ENCODE measurements at places on chromosomes 2 and 18.

- DNase-seq: no peak
Measured at GRCh38 chr2:229376866-229377265, 105.8 kb upstream of the PID1 start.

DNA sequence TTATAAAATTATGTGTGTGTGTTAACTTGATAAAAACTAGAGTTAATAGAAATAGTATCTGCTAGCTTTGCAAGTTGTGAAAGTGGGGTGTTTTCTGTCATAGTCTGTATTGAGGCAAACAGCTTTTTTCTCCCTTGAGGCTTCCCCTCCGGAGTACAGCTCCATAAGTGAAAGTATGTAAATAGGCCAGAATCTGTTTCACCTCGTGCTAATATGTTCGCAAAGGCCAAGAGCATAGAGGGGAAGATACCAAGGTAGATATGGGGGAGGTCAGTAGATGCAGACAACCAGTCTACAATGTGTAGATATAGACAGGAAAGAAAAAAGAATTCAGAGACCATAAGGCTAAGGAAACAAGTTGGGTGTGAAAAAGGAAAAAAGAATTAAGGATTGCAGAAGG is 72.9 kb downstream of the PTRHD1 start:
- DNase-seq: no peak

- DNase-seq: no peak
Measured at GRCh38 chr18:75496151-75496550, 68.6 kb upstream of the SMIM21 start.

- DNase-seq: no peak
Measured at GRCh38 chr2:17915811-17916518, 37.5 kb downstream of the KCNS3 start.

DNA sequence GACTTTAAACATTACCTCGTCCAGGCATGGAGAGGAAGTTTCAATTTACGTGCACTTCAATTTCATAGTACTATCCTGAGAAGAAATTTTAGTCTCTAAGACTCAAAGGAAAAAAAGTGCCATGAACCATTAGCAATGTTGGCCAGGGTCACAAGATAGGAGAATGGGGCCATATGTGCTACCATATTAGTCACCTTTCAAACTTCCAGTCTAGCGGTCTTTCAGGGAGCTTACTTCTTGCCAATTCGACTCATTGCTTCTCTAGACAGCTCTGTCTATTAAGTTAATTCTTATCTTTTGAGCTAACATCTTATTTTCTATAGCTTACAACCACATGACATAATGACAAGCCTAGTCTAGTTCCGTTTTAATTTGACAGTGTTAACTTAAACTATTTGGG is 129.1 kb downstream of the ANKRD44 start:
- DNase-seq: no peak

DNA sequence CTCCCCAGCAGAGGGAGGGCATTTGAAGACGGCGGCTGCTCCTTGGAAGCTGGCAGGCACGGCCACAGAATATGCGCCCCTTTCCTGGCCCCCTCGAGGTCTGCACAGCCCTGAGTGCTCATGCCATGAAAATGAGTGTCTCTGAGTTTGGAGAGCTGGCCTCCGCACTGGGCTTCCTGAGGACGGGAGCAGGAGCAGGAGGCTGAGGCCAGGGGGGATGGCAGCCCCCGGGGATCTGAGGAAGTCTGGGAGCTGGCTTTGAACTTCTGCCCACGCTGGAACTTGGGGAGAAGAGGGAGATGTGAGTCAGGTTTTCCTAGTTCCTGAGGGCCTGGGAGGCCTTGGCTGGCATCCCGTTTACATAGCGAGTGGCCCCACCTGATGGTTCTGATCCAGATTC is 47.0 kb downstream of the RRM2 start:
- no peak for DNase-seq

DNA sequence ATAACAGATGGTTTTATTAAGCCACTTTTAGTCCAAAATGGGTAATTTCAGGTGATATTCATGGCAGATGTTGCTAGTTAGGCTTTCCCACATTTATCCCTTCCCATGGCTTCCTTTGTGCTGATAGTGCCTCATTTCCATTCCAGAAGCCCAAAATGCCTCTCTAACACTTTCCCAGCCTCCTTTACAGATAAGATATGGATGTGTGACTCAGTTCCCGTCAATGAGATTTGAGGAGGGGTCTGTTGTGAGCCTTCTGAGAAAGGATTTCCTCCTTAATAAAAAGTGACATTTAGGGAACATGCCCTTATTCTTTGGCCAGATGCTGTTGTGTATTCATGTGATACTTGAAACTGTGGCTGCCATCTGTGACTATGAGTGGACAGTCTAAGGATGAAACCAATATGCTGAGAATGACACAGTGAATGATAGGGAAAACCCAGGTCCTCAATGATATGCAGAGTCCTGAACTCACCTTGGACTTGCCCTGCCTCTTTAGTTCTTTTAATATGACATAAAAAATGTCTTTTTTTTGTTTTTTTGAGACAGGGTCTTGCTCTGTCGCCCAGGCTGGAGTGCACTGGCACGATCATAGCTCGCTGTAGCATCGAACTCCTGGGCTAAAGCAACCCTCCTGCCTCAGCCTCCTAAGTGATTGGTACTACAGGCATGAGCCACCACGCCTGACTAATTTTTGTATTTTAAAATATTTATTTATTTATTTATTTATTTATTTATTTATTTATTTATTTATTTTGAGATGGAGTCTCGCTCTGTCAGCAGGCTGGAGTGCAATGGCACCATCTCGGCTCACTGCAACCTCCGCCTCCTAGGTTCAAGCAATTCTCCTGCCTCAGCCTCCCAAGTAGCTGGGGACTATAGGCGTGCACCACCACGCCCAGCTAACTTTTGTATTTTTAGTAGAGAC is 5.8 kb upstream of the ACSL3 start:
- DNase-seq: no peak

DNA sequence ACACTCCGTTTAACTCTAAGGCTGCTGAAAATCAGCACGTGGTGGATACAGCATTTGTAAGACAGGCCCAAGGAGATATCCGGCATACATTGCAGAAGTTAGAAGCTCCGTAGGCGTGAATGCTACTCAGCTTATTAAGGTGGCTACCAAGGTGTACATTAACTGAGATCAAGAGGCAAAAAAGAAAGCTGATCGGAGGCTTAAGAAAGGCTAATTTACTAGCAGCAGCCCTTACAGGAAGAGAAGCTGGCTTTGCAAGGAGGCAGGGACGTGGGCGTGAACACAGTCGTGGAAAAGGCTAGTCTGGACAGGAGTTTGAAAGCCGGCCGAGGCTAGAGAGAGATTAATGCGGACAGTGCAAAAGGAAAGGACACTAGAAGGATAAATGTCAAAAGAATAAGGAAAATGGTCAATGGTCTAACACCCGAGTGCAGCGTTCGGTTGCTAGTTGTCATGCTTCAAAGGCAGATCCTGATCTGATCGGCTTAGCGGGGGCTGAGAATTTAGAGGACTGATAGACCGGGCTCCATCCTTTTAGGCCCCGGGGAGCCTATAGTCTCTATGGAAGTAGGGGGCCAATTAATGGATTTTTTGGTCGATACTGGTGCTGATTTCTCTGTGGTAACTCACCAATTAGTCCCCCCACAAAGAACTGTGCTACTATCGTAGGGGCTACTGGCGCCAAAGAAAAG is 45.6 kb upstream of the SELENOI start:
- DNase-seq: no peak

DNA sequence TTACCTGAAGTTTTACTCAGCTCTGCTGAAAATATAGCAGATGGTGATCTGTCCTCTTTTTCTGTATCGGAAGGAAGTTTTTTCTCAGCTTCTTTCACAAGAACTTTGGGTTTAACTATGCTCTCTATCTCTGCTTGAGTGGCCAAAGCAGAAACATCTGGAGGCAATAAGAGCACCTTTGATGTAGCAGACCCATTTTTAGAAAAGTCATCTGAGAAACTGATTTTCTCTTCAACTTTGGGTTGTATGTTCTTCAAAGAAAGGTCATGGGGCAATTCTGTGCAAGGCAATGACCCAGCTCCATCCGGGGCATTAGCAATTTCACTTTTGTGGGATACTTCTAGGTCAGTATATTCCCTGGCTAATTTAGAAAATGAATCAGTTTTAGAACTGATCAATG is 25.2 kb downstream of the RTN4 start:
- no peak for DNase-seq

DNA sequence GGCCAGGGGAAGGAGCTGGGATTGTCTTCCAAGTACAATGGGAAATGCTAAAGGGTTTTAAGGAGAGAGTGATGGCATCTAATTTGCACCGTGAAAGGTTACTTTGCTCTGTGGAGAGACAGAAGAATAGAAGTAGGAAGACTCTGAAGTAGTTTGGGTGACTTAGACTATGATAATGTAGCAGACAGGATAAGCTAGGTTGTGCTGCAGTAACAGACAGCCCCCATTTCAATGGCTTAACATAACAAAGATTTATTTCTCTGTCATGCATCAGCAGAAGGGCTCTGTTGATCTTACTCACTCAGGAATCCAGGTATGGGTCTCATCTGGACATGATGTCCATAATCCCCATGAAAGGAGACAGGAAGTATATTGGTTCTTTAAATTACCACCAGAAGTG is 26.4 kb downstream of the GNLY start:
- no peak for DNase-seq

DNA sequence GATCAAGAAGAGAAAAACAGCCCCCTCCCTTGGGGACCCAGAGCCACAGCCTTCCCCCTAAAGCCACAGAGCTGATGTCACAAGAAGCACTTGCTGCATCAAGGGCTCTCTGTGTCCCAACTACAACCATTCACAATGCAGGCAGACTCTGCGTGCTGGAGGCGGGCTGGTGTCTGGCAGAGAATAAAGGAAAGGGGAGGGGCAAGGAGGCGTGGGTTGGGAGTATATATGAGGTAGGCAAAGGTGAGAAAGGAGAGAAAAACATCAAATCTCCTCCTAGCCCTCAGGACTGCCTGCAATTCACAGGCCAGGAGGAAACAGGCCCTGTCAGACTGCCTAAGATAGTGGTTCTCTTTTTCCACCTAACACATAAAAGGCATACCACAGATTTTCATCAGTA is 48.8 kb upstream of the IHH start:
- no peak for DNase-seq

GRCh38 chr18:24731981-24732380 is 271.5 kb downstream of the HRH4 start:
- DNase-seq: no peak

- DNase-seq: no peak
Measured at GRCh38 chr2:190862571-190862991, 18.0 kb upstream of the GLS start.

DNA sequence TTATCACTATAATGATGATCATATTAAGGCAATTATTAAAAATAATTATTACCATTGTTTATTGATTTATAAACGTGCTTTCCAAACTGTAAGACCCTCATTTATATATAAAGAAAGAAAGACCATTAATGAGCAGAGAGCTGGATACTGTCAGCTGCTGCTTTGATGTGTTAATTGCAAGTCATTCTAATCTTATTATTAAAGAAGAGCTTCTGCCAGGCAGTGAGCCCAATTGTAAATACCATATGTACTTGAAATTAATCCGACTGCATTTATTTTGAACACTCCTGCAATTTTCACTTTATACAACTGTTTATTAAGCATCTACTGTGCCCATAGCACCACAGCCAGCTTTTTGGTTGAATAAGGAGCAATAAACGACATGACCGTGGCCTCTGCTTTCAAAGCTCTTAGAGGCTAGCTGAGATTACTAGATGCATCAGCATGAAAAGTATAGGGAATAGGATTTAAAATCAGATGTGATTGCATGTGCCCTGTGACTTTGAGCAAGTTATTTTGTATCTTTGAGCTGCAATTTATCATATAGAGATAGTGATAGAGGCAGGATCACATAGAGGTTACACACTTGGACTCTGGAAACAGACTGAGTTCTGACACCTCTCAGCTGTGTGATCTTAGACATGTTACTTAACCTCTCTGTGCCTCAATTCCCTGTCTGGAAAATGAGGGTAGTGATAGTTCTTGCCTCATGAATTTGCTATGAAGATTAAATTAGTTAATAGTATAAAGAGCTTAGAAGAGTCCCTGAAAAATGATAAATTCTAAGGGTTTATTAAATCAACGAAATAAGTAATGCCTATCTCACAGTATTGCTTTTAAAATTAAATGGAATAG is 83.4 kb downstream of the MYCN start:
- no peak for DNase-seq

DNA sequence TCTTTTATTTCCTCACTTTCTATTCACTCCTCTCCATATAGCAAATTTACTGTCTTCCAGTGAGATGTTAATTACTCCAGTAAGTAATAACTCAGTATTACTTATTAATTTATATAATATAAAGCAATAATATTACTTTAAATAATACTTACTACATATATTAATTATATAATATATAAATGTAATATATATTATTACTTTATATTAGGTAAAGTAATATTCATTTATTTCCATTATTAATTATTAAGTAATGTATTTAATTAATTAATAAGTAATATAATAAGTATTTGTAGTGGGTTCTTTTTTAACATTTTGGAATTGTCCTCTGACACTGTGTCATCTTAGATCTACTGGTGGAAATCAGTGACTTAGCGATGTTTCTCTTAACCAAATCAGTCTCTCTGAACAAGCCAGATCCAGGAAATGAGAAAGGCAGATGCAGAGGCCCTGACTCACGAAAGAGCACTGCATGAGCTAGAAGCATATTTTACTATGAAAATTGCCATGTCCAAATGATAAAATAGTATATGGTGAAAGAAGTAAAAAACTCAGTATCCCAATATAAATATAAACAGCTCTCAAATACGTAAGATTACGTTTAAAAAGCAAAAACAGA is 115.9 kb downstream of the DSEL start:
- no peak for DNase-seq

DNA sequence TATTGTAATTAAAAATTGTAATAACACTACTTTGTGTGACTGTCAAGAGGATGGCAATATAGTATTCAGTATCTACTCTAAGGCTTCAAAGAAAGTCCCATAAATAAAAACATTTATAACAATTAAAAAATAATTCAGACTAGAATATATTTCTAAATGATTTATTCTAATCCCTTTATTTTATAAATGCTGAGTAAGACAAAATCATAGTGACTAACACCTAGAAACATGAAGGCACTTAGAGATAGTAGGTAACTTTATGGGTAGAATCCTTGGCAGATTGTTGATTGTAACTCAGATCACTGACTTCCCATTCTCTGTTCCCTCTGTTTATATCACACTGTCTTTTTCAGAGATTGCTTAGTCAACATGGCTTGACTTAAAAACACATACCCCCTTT is 78.6 kb upstream of the EPB41L5 start:
- DNase-seq: no peak

DNA sequence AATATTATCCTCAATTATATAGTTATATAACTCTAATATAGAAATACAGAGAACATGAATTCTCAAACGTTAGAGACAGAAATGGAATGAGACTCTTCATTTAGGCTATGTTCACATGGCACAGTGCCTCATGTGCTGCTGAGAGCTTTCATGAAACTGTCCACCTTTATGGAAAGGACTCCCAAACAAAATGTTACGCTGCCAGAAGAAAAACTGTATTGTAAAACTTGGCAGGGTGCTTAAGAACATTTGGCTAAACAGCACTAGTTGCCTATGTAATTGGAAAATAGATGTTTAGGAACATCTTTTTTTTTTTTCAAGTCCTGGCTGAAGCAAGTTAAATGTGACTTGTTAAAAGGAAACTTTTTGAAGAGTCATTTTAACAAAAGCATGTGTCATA is 396.0 kb downstream of the ERBB4 start:
- DNase-seq: no peak

- peak; percentile 17 for DNase-seq
Measured at GRCh38 chr2:212892193-212892592, 259.2 kb downstream of the IKZF2 start.

GRCh38 chr2:71894261-71894660 is 253.4 kb downstream of the CYP26B1 start:
- no peak for DNase-seq

GRCh38 chr2:53516650-53517049 is 251.0 kb upstream of the CHAC2 start:
- no peak for DNase-seq

- DNase-seq: no peak
Measured at GRCh38 chr2:239039479-239039861, 191.6 kb downstream of the TWIST2 start.

Measured in head of caudate nucleus (tissue), 42 donors.